ENCODE measurements at places on chromosomes 2 and 18.

DNA sequence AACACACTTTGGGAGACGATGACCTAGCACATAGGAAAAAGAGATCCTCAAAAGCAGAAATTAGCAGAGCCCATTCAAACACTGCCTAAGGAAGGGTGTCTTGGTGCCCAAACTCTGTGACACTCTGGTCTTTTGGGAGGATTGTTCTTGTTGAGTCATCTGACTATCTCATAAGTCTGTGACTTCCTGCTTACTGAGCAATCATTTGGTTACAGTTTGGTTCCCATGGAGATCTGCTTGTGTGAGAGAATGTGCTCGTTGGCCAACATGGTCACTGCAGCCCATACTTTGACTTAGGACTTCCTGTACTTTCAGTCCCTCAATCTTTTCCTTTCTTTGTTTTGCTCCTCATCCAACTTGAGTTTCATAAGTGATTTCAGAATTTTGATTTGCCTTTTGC lies 602.9 kb downstream of the NYAP2 start:
- DNase-seq: no peak

GRCh38 chr2:4077017-4077416 lies 373.6 kb downstream of the DCDC2C start:
- DNase-seq: no peak

- DNase-seq: no peak
These were observed 139.0 kb downstream of the MBP start for GRCh38 chr18:76993573-76993972.

DNA sequence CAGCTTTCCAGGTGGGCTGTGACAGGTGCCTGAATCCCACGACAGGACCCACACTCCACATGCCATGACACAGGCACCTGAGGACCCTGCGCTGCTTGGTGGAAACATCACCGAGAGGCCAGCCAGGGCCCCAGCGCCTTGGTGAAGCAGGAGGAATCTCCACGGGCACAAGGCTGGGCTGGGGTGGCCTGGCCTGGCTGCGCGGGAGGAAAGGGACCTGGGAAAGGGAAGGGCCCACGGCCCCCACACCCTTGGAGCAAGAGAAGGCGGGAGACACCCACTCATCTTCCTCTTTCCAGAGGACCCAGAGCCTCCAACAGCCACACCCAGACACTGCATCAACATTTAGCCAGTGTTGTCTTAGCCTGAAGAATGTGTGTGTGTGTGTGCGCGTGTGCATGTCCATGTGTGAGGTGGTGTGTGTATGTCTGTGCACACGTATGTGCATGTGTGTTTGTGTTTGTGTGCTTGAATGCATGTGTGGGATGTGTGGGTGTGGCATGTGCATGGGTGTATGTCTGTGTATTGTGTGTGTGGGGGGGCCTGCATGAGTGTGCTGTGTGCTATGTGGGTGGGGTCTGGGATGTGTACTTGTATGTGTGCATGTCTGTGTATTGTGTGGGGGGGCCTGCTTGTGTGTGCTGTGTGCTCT lies 6.3 kb upstream of the OTOS start:
- no peak for DNase-seq

- peak; percentile 49 for DNase-seq
These were observed 42.4 kb downstream of the KLF7 start for GRCh38 chr2:207123335-207123744.

DNA sequence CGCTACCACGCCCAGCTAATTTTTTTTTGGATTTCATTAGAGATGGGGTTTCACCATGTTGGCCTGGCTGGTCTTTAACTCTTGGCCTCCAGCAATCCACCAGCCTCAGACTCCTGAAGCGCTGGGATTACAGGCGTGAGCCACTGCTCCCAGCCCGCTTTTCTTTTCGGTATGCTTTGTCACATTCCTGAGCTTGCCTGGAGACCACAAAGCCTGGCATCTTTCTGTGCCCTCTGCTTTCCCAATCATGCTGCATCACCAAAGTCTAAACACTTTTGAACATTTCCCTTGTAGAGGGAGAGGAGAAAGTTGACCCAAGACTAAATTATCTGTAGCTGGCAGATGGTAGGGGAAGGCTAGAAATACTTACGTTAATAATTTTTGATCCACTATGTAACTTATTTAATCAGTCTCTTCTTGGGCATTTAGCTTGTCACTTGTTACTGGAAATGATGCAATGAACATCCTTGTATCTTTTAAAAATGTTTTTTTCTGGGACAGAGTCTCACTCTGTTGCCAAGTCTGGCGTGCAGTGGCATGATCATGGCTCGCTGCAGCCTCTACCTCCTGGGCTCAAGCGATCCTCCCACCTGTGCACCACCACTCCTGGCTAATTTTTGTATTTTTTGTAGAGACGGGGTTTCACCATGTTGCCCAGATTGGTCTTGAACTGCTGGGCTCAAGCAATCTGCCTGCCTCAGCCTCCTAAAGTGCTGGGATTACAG lies 2.7 kb upstream of the NPC1 start:
- no peak for DNase-seq

DNA sequence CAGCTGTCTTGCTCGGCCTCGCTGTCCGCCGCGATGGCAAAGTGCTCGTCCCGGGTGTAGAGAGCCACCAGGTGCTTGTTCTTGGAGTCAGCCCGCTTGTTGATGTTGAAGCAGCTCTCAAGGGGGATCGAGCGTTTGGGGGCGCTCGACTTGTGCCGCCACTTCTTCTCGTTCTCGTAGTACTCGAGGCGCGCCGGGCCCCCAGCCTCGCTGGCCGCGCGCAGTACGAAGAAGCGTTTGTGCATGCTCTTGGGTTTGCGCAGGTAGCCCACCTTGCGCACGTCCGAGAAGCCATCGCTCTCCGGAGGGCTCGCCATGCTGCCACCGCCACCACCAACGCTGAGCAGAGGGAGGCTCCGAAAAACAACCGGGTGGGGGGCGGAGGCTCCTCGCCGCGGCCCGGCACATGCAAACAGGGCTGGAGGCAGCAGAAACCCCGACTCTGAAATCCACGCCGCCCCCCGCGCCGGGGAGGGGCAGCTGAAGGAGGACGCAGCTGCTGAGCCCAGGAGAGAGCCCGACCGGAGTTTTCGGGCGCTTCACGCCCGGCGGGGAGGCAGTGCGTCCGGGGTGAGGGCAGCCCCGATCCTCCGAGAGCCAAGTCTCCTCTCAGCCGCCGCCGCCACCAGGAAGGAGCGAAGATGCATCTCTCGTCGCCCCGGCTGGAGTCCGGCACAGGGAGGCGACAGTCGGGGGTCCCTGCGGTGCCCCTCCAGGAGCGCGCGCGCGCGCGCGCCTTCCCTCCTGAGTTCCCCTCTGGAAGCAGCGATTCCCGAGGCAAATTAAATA lies 1.0 kb downstream of the IRS1 start:
- peak; percentile 32 for DNase-seq

- DNase-seq: no peak
These were observed 419.9 kb downstream of the TGIF1 start for GRCh38 chr18:3869848-3870247.

GRCh38 chr2:144459286-144459685 lies 60.6 kb downstream of the ZEB2 start:
- DNase-seq: no peak

- no peak for DNase-seq
These were observed 75.2 kb downstream of the ASXL3 start for GRCh38 chr18:33653231-33653630.

GRCh38 chr2:136248242-136248641 lies 130.3 kb upstream of the CXCR4 start:
- DNase-seq: no peak

GRCh38 chr18:62152844-62153243 lies 34.0 kb downstream of the PIGN start:
- DNase-seq: no peak

GRCh38 chr2:227865291-227865690 lies 6.1 kb upstream of the DAW1 start:
- DNase-seq: no peak

- no peak for DNase-seq
These were observed 22.1 kb upstream of the TNS1 start for GRCh38 chr2:218024871-218025270.

- DNase-seq: no peak
These were observed 40.5 kb upstream of the NABP1 start for GRCh38 chr2:191637182-191638078.

DNA sequence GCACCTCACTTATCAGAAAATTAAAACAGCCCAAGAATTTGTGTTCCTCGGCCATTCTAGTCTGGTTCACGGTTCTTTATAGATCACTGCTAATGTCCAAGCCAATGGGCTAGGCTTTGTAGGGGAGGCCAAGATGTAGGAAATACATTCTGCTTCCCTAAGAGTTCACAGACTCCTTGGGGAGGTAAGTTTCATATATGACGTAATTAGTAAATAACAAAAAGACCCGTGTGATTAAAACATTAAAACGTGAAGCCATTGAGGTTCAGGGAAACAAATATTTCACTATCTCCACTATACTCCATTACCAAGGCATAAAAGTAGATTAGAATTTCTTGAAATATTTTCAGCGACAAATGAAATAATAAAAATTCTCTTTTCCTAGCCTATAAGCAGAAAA lies 272.5 kb upstream of the KLHL29 start:
- DNase-seq: no peak

- DNase-seq: no peak
These were observed 72.4 kb upstream of the NPAS2 start for GRCh38 chr2:100747551-100747950.

GRCh38 chr2:133506996-133507395 lies 61.3 kb downstream of the NCKAP5 start:
- no peak for DNase-seq

DNA sequence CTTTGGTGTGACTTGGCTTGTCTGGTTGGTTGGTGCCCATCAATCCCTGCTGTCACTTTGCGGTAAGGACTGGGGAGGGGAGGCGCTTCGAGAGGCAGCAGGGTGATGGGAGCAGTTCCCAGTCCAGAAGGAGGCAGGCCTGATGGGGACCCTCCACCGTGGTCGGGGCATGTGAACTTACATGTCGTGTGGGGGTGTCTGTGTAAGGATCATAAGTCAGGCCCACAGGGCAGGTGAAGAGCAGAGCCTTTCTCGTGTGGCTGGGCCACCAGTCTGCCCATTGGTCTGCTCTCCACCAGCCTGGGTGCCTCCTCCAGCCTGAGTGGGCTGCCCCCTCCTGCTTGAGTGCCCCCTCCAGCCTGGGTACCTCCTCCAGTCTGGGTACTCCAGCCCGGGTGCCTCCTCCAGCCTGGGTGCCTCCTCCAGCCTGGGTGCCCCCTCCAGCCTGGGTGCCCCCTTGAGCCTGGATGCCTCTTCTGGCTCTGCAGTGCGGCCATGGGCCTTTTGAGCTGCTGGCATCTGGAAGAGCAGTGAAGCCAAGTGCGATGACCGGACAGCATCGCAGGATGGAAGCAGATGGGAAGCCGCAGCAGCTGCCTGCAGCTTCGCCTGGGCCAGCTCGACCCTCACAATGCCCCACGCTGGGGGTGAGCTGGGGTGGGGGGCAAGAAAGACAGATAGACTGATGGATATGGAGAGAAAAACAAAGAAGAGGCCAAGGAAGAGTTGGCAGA lies 25.0 kb downstream of the ATOH8 start:
- no peak for DNase-seq

GRCh38 chr2:5932556-5933469 lies 240.6 kb downstream of the SOX11 start:
- DNase-seq: no peak

Measured in stimulated activated CD4-positive, alpha-beta T cell treated with anti-CD3 and anti-CD28 coated beads, Interleukin-2, amount 100 ng/mL, for 48 hours (primary cell).